ENCODE measurements at places on chromosomes 1 and 21.

DNA sequence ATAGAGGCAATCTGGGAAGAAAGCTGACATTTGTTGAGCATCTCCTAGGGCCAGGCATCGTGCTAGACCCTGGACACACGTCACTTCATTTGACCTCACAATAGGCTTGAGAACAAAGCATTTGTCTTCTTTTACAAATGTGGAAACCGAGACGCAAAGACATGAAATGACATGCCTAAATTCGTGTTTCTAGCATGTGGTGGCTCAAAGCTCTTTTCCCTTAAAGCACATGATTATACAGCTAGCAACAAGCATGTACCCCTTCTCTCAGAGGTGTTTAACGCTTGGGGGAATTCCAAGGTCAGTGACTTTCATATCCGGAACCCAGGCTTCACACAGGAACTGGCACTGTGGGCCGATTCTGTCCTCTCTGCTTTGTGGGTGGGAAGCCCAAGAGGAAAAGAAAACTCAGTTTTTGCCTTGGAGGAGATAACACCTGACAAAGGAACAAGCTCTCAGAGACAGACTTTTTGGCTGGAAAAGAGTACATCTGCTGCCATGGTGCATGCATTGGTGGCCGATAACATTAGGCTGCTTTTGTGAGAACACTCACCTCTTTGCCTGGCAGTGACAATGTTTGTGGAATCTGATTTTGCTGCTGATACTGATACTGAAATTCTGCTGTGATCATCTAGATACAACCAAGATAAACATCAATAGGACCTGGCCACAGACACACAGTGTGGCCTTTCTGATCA lies 15.4 kb upstream of the CD2 start:
- no peak for DNase-seq

DNA sequence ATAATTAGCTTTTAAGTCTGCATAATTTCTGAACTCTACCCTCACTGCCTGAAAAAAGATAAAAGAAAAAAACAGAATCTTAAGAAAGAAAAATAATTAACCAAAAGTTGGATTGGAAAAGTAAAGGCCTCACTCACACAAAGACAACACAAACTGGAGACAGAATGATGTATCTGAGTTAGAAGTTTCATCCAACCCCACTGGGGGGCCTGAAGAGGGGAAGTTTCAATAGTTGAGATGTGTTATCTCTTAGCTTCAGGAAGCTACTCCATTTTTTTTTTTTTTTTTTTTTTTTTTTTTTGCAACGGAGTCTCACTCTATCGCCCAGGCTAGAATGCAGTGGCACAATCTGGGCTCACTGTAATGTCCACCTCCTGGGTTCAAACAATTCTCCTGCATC lies 19.9 kb downstream of the SYDE2 start:
- no peak for DNase-seq

- DNase-seq: no peak
Observed at GRCh38 chr1:12616709-12617373, 1.2 kb downstream of the DHRS3 start.

GRCh38 chr1:201274616-201275252 lies 8.6 kb upstream of the PKP1 start:
- DNase-seq: no peak

DNA sequence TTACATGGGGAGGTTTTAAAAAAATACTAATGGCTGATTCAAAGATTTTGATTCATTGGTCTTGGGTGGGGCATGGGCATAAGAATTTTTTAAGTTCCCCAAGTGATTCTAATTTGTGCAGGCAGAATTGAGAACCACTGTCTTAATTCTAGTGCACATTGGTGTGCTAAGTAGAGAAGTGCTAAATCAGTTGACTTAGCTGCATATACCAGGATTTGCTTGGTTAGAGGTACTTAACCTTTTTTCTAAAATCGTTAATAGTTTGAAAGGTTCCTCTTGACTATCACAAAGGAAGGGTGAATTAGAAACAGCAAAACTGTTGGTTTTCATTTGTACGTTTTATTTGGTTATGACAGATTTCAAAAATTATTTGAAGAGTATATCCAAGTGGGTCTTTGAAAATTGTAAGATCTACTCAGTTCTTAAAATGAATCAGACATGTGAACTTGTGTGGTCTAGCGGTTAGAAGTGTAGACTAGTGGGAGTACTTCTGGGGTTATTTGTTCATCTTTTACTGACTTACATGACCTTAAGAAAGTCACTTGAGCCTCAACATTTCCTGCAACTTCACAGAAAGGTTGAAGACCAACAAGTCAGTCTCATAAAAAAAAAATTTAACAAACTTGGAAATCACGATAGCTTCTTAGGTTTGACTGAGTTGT lies 66.7 kb downstream of the RPAP2 start:
- DNase-seq: no peak

GRCh38 chr1:207752456-207752998 lies 673 bp downstream of the CD46 start:
- no peak for DNase-seq

DNA sequence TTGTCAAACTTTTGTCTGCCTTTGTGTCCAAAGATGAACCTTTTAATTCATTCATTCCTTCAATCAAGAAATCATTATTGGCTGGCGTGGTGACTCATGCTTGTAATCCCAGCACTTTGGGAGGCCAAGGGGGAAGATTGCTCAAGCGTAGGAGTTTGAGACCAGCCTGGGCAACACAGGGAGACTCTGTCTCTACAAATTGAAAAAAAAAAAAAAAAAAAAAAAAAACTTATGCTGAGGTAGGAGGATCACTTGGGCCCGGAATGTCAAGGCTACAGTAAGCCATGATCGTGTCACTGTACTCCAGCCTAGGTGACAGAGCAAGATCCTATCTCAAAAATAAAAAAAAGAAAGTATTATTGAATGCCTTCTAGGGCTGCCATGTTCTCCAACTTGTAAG lies 51.3 kb upstream of the CXADR start:
- no peak for DNase-seq

GRCh38 chr1:182615468-182616129 lies 11.4 kb upstream of the RGS16 start:
- no peak for DNase-seq

- no peak for DNase-seq
Observed at GRCh38 chr1:53383136-53383870, 55.4 kb upstream of the LRP8 start.

DNA sequence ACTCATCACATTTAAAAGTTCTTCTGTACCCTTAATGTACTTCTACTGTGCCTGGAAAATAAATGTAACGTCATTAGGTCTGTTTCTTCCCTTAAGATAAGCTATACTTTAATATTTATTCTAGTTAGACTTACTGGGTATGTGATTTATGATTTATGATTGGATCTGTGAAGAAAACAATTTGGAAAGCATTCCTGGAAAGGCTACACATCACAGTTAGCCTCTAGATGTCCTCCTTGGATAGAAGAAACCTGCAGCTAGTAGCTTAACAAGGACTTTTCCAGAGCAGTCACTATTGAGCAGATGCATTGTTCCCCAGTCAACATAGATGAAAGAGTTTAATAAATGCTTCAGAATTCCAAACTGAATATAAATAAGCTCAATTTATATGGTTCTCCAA lies 22.2 kb upstream of the ABL2 start:
- DNase-seq: peak; percentile 33

DNA sequence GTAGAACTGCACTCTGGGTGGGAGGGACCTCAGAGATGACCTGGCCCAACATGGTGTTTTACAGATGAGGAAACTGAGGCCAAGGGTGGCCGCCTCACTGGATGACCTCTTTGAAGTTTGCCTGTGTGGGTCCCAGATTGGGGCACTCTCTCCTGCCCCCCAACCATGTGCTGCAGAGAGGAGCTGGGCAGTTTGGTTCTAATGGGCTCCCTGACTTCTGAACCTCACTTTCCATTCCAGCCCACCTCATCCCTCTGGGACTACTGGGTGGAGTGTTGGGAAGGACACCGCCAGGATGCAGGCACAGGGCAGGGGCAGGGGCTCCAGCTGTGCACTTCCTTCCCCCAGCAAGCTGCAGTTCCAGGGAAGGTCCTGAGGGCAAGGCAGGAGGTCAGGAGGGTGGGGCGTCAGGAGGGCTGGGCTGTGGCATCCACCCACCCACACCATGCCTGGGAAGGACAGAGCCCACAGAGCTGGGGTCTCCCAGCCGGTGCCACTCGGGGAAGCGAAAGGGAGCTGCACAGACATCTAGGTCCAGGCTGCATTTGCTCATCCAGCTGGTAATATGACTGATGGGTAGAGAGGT lies 10.3 kb upstream of the EPS8L3 start:
- DNase-seq: no peak

DNA sequence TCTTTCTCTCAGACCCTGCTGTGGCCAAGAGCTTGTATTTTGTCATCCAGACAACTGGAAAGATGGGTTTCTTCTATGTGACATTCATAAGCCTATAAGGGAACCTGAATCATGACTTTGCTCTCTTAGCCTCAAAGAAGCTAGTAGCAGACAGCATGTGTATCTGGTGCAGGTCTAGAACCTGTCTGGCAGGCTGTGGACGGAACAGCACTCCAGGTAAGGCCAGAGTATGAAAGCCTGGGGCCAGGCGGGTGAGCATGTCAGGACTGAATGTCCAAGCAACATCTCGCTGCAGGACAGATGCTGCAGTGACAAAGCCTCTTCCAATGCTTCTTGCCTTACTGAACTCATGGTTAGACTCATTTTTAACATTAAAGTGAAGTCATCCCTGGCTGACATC lies 32.8 kb downstream of the AKNAD1 start:
- no peak for DNase-seq

DNA sequence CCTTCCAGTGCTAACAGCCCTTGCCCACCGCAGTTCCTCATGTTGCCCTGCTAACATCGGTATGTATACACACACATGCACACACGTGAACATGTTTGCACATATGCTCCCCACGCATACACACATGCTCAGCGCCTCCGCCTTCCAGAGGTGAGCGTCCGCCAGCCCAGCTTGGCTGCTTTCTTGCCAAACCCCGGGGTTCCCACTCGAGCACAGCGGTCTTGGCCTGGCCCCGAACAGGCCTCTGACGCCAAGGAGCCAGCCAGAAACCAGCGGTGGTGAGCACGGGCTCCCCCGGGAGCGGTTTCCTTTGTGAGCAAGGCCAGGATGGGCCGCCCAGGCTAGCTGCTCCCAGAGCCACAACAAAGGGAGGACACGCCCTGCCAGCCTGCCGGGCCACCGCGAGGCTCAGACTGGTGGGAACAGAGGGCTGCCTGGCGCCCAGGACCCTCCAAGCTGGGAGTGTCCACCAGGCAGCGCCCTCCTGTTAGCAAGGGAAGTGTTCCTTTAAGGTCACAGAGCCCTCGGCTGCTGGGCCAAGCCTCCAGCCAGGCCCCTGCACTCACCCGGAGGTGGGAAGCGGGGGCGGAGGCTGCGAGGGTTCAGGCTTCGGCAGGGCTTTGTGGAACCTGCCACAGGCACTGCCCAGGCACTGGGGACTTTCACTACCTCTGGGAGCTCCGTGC lies 65.4 kb downstream of the ALPL start:
- no peak for DNase-seq

DNA sequence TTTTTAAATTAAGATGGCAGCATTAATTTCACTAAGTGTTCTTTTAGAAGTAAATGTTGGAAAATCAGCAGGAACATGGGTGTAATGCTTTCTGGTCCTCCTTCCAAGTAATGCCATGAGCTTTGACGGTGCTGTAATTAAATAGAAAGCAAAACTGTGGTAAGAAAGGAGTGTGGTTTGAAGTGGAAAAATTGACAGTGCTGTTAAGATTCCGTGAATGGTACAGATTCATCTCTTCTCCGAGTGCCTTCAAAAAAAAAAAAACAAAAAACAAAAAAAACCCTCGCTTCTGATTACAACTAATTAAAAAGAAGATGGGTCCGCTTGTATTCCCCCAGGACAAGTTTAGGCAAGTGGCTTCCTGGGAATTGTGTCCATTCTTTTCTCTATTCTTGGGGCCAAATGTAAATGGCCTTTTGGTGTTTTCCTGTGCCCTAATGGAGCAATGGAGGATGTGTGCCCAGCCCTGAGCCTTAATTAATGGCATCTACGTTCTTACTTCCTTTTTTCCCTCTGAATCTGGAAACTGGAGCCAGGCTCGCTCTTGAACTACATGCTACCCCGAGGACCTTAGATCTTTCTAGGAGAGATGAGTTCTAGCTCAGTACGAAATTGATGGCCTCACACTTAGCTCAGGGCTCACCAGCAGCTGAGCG lies 5.1 kb downstream of the LMO4 start:
- no peak for DNase-seq

DNA sequence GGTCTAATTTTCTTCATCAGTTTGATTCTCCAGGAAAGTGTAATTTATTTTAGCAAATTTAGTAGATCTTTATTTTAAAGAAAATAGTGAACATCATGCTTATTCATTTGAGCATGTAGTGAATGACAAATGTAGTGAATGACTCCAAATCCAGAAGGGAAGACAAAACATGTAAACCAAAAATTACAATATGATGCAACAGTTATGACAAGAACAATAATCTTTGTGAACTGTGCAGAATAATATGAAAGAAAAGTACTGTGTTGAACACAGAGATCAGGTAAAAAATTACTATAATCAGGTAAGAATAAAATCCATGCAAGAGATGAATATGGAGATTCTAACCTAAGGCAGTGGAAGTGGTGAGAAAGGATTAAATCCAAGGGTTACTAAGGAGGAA lies 30.0 kb upstream of the DPH5 start:
- DNase-seq: no peak

DNA sequence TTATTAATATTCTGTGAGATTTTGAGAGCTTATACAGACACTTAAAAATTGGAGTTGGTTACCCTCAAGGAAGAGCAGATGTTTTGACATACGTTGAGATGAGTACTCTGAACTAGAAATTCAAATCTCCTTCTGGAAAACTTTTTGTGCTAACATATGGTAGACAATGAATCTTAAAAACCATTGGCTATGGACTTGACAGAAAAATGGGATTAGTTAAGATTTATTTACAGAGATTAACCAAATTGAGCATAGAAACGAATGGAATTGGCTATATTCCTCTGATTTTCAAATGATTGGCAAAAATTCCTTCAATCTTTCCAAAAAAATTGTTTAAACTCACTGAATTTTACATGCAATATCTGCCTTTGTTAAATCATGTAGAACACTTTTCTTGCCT lies 1392.9 kb downstream of the BRINP3 start:
- no peak for DNase-seq

- DNase-seq: no peak
Observed at GRCh38 chr1:95388031-95388430, 154.0 kb downstream of the RWDD3 start.

GRCh38 chr1:83546874-83547273 lies 452.1 kb downstream of the TTLL7 start:
- DNase-seq: no peak

- DNase-seq: peak; percentile 31
Observed at GRCh38 chr1:41359211-41360073, 1.8 kb upstream of the FOXO6 start.

- no peak for DNase-seq
Observed at GRCh38 chr1:162985816-162986435, 83.2 kb upstream of the RGS4 start.

DNA sequence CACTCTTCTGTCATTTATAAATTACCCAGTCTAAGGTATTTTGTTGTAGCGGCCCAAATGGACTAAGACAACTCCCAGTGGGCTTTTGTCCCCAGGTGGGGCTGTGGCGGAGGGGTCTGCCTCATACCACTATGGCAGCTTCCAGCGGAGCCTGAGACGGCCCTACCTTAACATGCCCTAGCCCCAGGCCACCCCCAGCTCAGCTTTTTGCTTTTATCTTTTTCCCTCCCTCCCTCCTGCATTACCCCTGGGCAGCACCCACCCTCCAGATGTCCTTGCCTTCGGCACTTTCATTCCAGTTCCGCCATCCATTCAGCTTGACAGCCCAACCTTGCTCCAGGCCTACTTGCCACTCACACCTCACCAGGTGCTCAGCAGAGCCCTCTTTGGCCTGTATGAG lies 307.3 kb downstream of the PTPRU start:
- DNase-seq: no peak
